ENCODE measurements at places on chromosomes 3 and 15. TPM values are rescaled to one million over a fixed set of nuclear protein-coding genes. Genes with fewer than 3 reads are reported as not detected.

DNA sequence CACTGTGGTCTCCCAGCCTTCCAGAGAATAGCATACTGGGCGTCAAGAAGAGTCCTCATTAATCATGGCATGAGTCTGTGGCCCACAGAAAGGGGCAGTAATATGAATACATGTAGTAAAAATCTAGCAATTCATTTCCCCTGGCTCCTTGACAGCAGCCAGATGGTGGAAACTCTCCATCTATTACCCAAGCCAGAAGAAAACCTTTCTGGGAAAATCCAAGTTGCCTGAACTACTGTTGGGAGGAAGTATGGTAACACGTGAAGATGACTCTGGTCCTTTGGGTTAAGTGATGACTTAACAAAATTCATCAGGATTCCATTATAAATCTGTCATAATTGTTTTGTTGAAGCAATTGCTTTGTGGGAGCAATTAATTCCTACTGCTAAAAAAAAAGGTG lies 530.5 kb downstream of the FHIT start:
- no peak for DNase-seq
- no peaks in the 10 kb centered on the region for H3K4me1 ChIP-seq
- H3K4me3 ChIP-seq, result no peak overlapping the region

GRCh38 chr3:75692061-75692460 lies 27.9 kb downstream of the FRG2C start:
- H3K4me1 ChIP-seq, result no peaks in the 10 kb centered on the region
- no peak overlapping the region for H3K27ac ChIP-seq
- H3K36me3 ChIP-seq, result no peaks in the 10 kb centered on the region
- DNase-seq, result no peak

KIF9 gene
- total RNA-seq, result 11.8 TPM

NR1I2 gene
- total RNA-seq, result 0.09 TPM

SPTSSB gene
- total RNA-seq, result not detected
